ENCODE measurements at places on chromosomes 4 and X.

DNA sequence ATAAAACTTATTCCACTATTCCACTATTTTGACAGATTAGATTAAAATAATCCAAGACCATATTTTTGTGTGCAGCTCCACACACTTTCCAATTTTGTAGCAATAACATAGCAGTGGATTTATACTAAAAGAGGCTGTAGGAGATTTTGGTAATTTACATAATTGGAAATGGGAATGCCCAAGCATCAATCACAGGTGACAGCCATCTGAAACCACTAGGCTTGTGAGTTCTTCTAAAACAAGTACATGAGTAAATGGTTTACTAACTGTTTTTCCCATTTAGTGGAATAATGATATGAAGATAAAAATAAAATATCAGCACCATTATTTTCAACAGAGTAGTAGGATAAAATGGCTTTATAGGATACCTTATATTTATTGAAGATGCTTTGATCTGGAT, 4.4 kb downstream of the ANK2 start:
- DNase-seq: no peak

GRCh38 chrX:20527041-20527440, 260.3 kb upstream of the RPS6KA3 start:
- no peak for DNase-seq

DNA sequence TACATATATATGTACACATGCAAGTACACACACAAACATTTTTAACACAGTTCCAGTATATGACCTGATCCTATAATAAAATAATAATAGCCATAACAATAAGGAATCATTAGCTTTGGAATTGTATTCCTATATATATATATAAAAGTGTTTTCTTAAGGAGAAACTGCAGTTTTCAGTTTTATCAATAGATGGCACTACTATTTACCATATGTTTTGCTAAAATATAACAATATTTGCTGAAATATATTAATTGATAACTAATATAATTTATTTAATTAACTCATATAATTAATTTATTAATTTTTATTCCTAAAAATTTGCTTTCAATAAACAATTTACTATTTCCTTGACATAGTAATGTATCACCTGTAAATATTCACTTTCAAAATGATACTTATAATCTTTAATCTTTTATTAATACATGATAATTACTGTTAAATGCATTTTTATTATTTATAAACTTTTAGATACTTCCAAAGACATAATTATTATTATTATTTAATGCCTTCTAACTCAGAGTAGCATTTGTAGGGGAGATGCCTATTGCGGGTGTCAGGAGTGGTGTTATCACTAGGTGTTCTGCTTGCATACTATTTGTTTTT, 599.5 kb downstream of the FSTL5 start:
- no peak for DNase-seq

DNA sequence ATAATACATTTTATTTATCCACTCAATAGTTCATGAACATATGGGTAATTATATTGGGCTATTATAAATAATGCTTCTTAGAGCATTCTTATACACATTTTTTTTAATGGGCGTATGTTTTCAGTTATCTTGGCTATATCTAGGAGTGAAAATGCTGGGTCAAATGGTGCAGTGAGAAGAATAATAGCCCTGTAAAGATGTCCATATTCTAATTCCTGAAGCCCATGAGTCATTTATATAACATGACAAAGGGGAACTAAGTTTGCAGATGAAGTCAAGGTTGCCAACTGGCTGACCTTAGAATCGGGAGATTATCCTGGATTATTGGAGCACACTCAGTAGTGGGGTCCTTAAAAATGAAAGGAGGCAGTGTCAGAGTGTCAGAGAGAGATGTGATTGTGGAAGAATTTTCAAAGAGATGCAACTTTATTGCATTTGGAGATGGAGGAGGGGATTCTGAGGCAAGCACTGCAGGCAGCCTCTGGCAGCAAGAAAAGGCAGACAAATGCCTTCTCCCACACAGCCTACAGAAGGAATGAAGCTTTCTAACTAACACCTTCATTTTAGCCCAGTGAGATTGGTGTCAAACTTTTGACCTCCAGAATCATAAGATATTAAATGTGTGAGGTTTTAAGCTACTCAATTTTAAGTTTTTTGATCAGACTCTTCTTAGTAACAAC, 106.1 kb upstream of the HS3ST1 start:
- no peak for DNase-seq

DNA sequence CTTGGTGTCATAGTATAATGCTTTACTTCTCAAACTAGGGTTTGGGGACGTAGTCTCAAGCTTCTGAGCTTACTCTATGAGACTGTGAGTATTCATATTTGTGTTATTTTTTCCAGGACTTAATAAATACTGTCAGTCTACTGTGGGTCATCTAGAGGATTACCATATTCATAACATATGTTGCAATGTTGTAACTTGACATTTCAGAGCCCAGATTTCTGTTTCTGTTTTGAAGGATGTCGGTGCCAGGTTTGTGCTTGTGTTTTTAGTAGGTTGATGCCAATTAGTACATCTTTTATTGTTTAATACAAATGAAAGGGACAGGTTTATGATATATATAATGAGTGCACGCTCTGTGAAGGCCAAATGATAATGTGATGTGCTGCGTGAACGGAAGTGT, 69.6 kb downstream of the SPANXN4 start:
- no peak for DNase-seq

DNA sequence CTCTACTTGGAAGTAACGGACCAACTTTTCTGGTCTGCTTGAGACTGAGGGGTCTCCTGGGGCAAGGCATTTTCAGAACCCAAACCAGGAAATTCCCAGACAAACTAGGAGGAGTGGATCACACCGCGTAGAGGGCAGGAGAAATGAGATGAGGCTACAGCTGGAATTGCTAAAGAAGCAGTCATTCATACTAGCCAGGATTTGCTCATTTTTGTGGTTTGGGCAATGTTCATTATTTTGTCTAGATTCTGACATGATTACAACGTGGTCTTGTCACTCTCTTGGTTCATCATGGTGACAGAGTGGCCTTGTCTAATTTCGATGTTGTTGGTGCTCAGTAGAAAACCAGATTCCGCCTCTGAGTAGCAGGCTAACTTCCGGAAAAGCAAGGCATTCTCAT, 63.2 kb downstream of the BANK1 start:
- no peak for DNase-seq

DNA sequence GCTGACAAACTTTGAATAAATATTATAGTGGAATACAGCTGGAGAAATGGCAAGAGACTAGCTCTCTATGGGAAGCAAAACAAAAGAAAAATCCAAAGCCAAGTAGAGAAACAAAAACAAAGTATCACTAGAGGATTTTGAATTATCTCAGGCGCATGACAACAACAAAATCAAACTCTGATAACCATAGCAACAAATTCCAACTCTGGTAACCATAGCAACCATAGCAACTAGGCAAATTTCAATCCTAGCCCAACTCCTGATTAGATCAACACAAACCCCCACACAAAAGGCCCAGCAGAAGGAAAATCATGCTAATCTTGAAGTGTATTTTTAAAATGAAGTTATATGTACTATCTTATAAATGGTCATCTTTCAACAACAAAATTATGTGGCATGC, 98.4 kb upstream of the MAGEE2 start:
- DNase-seq: no peak

DNA sequence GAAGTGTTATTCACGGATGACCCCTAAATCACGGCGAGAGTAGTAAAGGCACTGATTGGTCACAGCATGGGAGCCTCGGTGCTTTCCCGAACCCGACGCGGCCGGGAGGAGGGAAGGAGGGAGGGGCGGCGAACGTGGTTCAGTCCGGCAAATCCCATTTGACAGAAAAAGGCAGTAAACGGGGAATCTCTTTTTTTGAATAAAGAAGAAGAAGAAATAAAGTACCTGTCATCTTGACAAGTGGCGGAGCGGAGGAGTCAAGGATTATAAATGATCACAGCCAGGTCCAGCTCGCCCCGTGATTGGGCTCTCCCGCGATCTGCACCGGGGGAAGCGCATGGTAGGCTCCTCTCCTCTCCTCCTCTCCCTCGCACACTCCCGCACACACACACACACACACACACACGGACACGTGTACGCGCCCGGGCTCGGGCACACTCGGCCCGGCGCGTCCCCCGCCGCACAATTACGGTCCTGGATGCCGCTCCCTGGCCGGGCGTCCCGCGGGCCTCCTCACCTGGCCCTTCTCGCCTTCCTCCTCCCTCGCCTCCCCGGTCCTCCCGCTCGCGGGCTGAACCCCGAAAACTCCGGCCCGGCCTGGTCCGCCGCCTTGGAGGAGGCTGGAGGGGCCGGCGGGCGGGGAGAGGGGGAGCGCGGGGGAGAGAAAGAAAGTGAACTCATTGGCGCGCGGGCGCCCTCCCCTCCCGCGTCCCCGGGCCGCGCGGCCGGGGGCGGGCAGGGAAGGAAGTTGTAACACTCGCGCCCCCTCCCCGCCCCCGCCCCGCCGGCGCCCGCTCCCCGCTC, 99.2 kb upstream of the TENM3 start:
- no peak for DNase-seq

DNA sequence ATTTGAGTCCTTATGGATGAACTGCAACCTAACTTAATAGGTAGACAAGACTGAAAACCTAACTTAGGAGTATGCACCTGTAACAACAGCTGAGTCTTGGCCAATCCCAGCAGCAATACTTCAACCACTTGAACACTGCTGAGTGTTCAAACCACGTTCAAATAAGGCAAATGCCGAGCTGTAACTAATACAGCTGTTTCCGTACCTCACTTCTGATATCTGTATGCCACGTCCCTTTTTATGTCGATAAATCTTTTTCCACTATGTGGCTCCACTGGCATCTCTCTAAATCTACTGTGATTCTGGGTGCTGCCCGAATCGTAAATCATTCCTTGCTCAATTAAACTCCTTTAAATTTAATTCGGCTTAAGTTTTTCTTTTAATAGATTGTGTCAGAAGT, 459.7 kb downstream of the INPP4B start:
- DNase-seq: no peak

GRCh38 chr4:77141964-77142645, 14.9 kb upstream of the CCNG2 start:
- DNase-seq: no peak

DNA sequence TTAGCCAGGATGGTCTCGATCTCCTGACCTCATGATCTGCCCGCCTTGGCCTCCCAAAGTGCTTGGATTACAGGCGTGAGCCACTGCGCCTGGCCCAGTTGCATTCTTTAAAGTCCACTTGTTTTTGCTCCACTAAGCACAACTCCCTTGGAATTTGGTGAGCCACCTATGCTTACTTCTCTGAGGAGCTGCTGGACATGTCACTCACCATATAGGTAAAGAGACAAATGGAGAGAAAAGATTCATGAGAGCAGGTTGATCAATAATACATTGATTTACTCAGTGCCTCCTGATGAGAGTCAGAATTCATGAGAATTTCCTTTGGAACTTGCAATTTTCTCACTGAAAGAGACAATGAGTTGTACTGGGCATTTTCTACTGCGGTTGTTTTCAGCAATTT, 48.2 kb downstream of the USP26 start:
- DNase-seq: no peak

DNA sequence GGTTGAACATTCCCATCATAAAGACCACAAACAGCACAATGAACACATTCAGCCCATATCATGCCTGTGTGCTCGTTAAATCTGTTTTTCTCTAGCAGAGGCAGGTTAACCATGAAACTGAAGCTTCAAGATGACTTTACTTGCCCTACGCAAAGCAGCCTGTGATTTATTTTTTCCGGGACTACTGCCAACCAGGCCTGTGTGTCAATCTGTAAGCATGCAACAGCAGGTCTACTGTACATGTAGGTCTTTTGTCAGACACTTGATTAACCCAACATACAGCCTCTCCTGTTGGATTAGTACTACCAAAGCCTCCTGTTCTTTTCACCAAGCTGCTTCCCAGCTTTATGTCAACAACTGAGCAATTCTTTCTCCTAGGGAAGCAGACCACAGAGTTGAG, 85.5 kb upstream of the ACSL1 start:
- no peak for DNase-seq

- DNase-seq: no peak
Observed at GRCh38 chr4:3367866-3368265, 73.9 kb upstream of the HGFAC start.

GRCh38 chr4:43223820-43224219, 331.3 kb downstream of the GRXCR1 start:
- DNase-seq: no peak

GRCh38 chrX:150163956-150164726, 199.0 kb upstream of the MAMLD1 start:
- no peak for DNase-seq

GRCh38 chrX:55818673-55819375, 101.3 kb downstream of the RRAGB start:
- no peak for DNase-seq

- DNase-seq: no peak
Observed at GRCh38 chr4:3115637-3116270, 41.3 kb downstream of the HTT start.

- no peak for DNase-seq
Observed at GRCh38 chr4:54386042-54386669, 157.1 kb downstream of the PDGFRA start.

- DNase-seq: no peak
Observed at GRCh38 chr4:100945789-100946188, 401.5 kb downstream of the PPP3CA start.

DNA sequence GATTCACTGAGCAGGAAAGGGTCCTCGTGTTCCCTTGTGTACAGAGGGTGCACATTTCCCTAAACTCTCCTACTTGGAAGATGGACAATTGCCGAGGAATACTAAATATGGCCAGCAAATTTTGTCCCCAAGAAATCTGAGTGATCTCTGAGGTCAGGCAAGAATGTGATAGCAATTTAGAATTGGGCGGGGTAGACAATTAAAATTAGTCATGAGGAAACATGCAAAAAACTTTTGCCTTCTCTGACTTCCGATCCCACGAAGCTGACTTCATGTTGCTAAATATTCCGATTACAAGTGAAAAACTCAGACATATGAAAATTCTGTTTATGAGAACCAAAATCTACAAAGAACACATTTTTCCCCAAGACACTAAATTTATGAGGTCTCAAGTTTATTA, 453.9 kb upstream of the ZFP42 start:
- DNase-seq: no peak

DNA sequence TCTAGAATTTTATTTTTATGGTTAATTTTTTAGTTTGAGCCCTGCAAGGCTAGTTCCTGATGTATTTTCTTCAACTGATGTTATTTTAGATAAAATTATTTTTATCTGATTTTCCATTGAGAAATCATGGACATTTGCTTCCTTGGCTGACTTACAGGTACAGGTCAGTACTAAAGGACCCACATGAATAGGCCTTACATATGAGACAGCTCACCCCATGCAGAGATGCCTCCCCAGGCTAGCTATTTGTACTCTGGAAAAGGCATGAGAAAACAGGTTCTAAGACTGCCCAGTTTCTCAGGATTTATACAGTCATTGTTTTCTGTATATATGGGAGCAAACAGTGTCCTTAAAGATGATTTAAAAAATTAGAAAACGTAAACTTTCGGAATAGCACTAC, 255.5 kb downstream of the BMPR1B start:
- no peak for DNase-seq

GRCh38 chrX:79094075-79094832, 50.2 kb upstream of the GPR174 start:
- DNase-seq: no peak

- no peak for DNase-seq
Observed at GRCh38 chr4:168765322-168765721, 244.7 kb downstream of the CBR4 start.

GRCh38 chr4:1695913-1696312, 11.8 kb upstream of the FAM53A start:
- DNase-seq: no peak

GRCh38 chr4:172725581-172725980, 443.0 kb upstream of the GALNT7 start:
- no peak for DNase-seq

GRCh38 chr4:17490575-17491059, 21.3 kb downstream of the QDPR start:
- no peak for DNase-seq

GRCh38 chrX:37921758-37922157, 74.4 kb upstream of the DYNLT3 start:
- no peak for DNase-seq
